ENCODE measurements at places on chromosomes 4 and X.
A peak's percentile ranks its signal among the peaks of the same experiment; 100 is the strongest.

- DNase-seq, result no peak
Observed at GRCh38 chr4:89296896-89297295, 10.7 kb downstream of the GPRIN3 start.

- DNase-seq, result no peak
Observed at GRCh38 chrX:105277132-105277531, 56.6 kb upstream of the TEX13A start.

GRCh38 chr4:172393220-172393619 lies 580.0 kb downstream of the GALNTL6 start:
- DNase-seq, result no peak

DNA sequence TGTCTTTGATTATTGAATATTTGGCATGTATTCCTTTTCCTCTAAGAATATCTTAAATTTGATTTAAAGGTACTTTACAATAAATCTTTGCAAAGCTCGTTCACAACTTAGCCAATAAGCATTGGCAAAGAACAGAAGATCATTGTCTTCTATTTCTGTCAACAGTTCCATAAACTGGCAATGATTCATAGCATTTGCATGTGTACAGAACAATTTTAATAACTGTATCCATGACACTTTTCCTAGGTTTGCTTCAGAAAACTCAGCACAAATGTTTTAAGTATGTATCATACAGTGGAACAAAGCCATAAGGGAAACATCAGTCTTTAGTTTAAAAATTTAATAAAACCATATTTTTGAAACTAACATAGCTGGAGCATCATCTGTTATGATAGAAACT lies 462.7 kb upstream of the RPS6KA3 start:
- DNase-seq, result no peak

- DNase-seq, result no peak
Observed at GRCh38 chrX:153640045-153640686, 6.8 kb upstream of the DUSP9 start.

- no peak for DNase-seq
Observed at GRCh38 chrX:11611161-11611560, 54.6 kb downstream of the ARHGAP6 start.

DNA sequence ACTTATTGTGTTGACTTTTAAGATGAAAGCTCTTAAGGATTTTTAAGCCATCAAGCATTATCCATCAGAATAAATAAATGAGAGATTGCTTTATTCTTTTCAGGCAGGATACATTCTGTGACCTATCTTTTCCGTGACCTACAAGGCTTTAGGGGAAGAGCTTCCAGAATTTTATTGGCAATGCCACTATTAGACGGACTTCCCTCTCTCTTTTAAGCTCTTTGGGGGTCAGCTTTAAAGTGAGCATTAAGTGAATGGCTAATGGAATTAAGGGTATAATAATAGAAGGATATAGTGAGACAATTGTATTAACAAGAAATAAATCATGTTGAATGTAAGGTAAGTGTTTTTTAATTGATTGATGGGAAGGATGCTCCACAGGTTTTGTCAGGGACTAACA lies 273.7 kb downstream of the GPAT3 start:
- DNase-seq, result no peak

DNA sequence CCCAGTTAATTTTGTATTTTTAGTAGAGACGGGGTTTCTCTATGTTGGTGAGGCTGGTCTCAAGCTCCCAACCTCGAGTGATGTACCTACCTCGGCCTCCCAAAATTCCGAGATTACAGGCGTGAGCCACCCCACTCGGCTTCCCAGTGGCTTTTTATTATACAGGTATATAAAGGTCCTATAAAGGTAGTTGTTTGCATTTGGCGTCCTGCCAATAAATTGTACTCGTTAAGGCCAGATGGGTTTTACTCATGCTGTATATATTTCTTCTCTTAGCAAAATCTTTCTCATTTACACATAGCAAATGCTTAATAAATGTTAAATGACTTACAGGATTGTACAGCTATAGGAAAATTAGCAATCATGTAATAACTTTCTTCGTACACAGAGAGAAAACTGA lies 6.9 kb downstream of the SHROOM3 start:
- DNase-seq, result no peak

- no peak for DNase-seq
Observed at GRCh38 chr4:94665500-94666404, 92.0 kb upstream of the BMPR1B start.

GRCh38 chr4:3069661-3070199 lies 4.6 kb downstream of the HTT-AS start:
- DNase-seq, result no peak

- no peak for DNase-seq
Observed at GRCh38 chr4:56648021-56648823, 32.9 kb downstream of the HOPX start.

- DNase-seq, result peak; percentile 15
Observed at GRCh38 chrX:39875834-39876628, 221.7 kb downstream of the BCOR start.

- DNase-seq, result no peak
Observed at GRCh38 chr4:115187136-115187535, 73.7 kb upstream of the NDST4 start.

- DNase-seq, result no peak
Observed at GRCh38 chr4:70844180-70844579, 4.5 kb upstream of the GRSF1 start.

GRCh38 chr4:20255823-20256222 lies 4.1 kb downstream of the SLIT2 start:
- no peak for DNase-seq

DNA sequence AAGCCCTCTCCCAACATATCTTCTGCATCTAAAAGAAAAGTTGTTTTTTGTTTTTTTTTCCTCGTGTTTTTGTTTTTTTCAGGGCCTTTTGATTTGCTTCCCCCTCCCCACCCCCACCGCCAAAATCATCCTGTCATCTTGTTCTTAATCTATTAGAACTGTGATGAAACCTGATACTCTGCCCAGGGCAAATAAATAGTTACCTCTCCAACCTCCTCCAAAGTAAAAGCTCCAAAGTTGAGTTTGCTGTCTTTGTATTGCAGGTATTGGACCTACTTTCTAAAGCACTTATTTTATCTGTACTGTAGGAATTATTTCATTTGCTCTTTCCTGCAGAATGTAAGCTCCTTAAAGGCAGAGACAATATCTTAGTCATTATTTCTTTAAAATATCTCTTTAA lies 172.9 kb downstream of the SOWAHB start:
- DNase-seq, result no peak

- no peak for DNase-seq
Observed at GRCh38 chr4:176350671-176351070, 30.9 kb downstream of the SPCS3 start.

DNA sequence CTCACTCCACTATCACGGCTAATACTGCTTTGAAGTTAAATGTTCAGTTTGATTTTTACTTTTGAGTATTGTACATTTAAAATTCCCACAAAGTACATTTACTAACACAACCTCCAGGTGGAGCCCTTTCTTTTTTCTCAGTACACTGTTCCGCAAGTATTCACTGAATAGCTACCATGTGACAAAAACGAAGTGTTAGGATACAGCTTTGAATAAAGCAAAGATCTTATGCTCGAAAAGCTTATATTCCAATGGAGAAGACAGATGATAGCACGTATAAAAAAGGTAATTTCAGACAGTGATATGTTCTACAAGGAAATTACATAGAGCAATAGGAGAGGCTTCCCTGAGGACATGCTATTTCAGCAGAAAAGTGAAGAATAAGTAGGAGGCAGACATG lies 60.7 kb upstream of the ABCG2 start:
- peak; percentile 1 for DNase-seq

DNA sequence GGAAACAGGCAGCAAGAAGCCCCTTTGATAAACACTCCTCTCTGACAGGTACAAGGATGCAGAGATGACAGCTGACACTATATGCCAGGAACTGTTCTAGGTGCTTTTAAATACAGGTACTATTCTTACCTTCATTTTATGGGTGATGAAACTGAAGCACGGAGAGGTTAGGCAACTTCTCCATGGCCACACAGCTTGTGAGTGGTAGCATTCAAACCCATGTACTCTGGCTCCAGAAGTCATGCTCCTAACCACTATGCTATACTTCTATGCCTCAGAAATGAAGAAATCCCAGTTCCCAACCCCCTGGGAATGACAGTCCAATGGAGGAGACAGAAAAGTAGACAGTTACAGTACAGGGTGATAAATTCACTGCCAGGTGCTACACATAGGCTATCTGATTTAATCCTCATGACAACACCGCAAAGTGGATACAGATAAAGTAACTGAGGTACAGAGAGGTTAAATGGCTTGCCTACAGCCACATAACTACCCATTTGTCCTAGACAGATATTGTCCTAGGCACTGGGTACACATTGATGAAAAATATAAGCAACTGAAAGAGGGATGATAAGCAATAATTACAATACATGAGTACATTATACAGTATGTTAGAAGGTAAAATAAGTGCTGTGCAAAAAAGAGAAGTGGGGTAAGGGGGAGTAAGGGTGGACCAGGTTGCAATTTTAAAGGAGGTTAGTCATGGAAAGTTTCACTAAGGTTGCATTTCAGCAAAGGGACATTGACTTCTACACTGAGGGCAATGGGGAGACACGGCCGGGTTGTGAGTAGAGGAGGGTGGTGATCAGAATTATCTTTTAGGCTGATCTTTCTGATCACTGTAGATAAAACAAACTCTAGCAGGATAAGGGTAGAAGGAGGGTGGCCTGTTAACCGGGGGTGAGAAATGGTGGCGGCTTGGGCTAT lies 1.6 kb upstream of the F8 start:
- DNase-seq, result no peak

GRCh38 chrX:11285651-11286050 lies 7.6 kb upstream of the AMELX start:
- DNase-seq, result no peak

- DNase-seq, result no peak
Observed at GRCh38 chrX:54043541-54044125, 640 bp downstream of the PHF8 start.

DNA sequence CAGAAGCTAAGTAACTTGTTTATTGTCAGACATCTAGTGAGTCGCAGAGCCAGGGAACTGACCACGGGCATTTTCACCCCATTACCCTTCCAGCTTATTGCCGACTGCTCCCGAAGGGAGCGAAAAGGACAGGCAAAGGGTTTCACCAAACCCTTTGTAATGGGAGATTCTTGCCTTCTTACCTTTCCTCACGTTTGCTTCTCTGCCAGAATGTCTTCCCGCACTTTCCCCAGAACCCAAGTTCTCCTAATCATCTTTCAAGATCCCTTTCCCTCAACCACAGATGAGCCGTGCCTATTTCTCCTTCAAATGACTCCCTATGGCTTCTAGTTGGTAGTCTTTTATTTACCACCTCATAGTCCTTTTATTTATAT lies 520 bp upstream of the SRP72 start:
- no peak for DNase-seq

DNA sequence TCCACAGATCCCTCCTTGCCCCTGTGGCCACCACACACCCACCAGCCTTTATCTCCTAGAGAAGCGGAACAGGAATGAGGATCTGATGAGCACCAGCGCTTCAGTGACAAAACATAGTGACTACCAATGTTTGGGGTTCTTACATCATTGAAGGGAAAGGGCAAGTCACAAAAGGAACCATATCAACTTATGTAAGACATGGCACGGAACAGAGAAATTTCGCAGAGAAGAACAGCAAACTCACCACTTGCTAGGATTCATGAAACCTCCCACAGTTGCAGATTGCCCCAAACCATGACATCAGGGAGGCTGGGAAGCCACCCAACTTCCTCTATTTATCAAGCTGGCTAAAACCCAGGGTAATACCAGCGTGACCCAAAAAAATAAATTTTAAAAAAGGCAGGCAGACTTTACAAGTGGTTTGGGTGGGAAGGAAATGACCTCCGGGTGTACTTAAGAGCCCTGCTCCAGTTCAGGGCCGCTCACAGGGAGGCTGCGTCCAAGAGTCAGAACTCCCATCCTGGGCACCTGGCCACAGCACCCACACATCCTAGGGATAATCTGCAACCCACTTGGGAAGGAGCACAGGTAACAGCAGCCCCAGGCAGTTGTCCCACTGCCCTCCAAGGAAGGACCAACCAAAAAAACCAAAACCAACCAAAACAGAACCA lies 36.0 kb downstream of the ADGRG2 start:
- DNase-seq, result no peak

GRCh38 chr4:3364634-3365314 lies 72.0 kb downstream of the RGS12 start:
- no peak for DNase-seq

DNA sequence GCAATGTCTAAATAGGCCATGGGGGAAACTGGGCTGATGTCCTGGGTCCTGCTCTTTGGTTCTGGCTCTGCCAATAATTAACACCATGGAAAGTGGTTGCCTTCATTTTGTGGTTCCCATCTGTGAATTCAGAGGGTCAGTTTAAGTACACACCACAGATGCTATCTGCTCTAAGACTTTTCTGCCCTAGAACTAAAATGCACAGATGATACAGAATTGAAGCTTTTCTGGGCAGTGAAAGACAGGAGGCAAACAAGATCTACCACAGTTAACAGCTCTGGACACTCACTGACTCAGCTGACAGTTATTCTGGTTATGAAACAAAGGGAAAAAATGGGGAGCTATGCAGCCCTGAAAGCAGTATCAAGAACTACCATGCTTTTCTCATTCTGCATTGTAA lies 37.3 kb downstream of the APBB2 start:
- DNase-seq, result no peak

DNA sequence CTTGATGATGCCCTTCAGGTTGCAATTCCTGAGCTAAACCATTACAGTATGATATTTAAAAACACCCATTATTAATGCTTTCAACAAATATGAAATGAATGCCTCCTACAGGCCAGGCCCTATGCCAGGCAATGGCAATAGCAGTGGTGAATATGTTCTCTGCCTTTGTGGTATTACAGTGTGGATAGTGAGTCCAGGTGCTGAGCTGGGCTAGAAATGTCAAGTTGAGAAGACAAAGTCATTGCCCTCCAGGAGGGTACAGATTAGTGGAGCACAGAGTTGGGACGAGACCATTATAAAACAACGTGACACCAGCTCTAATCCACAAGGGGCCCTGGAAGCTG lies 81.9 kb downstream of the RBM47 start:
- no peak for DNase-seq

GRCh38 chr4:86184216-86184900 lies 175.5 kb downstream of the MAPK10 start:
- DNase-seq, result no peak

DNA sequence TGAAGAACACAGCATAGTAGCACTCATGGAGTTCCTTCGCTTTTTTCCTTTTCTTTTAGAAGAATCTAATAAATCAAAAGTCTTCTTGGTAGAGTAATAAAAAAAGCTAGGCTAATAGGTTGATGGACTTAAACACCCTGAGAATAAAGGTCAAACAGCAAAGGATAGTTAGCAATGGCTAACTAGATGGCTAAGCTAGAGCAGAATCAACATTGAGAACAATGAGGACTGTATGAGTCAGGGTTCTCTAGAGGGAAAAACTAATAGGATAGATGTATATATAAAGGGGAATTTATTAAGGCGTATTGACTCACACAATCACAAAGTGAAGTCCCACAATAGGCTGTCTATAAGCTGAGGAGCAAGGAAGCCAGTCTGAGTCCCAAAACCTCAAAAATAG lies 550.9 kb downstream of the GLUD2 start:
- DNase-seq, result no peak

GRCh38 chrX:30580641-30581040 lies 3.1 kb upstream of the TASL start:
- DNase-seq, result no peak

GRCh38 chrX:16138108-16138427 lies 14.7 kb downstream of the GRPR start:
- DNase-seq, result no peak

GRCh38 chr4:151087467-151087866 lies 12.0 kb upstream of the RPS3A start:
- no peak for DNase-seq

- no peak for DNase-seq
Observed at GRCh38 chr4:153447175-153447905, 18.8 kb upstream of the TMEM131L start.

GRCh38 chr4:14303856-14304255 lies 676.3 kb upstream of the BOD1L1 start:
- DNase-seq, result no peak

Measured in NCI-H1694 (cell line).